NCI-H1436 (cell line): ENCODE measurements at places on chromosomes 3 and 15.

GRCh38 chr3:138942271-138942670 is 4.7 kb downstream of the FOXL2 start:
- DNase-seq: no peak

DNA sequence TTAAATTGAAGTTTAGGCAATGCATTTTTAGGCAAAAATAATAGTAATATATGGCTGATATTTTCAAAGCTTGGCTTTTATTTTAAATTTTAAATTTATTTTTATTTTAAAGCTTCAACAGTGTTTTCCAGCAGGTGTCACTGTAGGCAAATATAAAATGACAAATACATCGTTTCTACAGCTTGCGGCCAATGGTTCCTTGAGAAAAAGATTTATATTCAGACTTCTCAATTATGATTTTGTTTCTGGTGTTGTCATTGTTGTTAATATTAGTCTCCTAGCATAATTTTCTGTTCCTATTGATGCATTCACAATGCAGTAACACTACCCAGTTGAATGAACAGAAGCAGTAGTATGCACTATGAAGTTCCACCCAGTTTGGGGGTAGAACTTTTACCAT is 220.7 kb upstream of the DNAJC19 start:
- peak; percentile 31 for DNase-seq

- no peak for DNase-seq
Observed at GRCh38 chr3:48980295-48980694, 9.7 kb upstream of the P4HTM start.

GRCh38 chr15:84788500-84788899 is 28.7 kb upstream of the ALPK3 start:
- DNase-seq: no peak

DNA sequence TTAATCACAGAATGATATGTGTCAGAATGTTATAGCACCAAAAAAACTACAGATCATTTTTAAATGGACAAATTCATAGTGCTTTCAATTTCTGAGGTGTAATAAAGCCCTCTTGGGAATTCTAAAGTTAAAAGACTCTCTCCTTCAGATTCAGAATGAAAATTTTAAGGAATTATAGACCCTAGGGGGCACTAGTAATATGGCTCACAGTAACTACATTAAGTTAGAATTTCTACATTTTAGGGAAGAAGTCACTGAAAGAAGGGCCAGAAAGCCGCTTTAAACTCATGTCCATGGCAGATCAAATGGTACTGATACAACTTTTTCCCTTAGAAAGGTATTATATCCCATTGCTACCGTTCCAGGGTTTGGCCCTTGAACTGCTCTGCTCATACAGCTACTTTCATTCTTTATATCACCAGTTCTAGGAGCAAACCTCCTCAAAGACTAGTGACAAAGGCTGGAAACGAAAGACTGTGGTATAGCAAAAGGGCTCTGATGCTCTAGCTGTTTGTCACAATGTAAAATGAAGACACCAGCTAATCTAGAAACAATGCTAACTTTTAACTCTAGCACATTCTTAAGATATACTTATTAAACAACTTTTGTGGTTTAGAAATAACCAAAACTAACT is 18.1 kb downstream of the DAZL start:
- no peak for DNase-seq

GRCh38 chr3:173553635-173554280 is 156.2 kb downstream of the NLGN1 start:
- peak; percentile 65 for DNase-seq

GRCh38 chr3:9021271-9022009 is 58.2 kb upstream of the RAD18 start:
- no peak for DNase-seq

GRCh38 chr3:13767896-13768295 is 112.0 kb downstream of the WNT7A start:
- peak; percentile 34 for DNase-seq

- no peak for DNase-seq
Observed at GRCh38 chr3:21777821-21778220, 26.8 kb upstream of the ZNF385D start.

- no peak for DNase-seq
Observed at GRCh38 chr3:14397531-14397930, 4.9 kb upstream of the SLC6A6 start.

DNA sequence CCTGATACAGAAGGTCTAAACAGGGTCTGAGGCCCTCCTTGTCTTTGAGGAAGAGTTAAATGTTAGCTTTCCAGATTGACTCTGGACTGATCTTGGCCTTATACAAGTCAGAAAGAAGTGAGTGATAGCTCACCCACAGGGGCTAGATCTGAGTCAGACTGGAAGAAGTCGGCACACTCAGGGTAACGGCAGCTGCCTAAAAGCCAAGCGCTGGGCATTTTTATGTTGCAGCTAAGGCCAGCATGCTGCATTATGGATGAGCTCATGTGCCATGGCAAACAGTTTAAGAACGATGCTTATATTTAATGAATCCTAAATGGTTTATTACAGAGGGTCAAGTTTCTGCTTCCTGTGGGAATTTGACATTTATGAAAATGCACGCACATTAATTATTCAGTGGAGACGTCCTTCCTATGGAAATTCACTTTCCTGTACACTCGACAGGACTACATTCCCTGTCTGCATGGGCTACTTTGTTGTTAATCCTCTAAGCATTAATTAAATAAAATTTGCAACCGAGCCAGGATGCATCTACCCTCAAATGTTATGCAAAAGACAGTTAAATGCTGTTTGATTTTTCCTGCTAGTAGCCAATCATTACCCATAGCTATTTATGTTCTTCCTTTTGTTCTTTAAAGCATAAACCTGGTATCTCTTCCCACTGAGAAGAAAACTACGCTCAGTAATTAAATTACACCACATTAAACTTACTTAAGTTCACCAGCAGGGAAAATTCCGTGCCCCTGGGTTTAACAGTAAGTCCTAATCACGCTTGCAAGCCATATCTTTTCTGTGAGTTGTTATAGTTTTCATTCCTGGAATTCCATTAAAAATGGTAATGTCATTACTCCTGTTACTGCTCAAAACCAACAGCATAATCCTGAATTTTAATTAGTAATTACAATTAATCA is 762.7 kb upstream of the CFAP20DC start:
- no peak for DNase-seq

DNA sequence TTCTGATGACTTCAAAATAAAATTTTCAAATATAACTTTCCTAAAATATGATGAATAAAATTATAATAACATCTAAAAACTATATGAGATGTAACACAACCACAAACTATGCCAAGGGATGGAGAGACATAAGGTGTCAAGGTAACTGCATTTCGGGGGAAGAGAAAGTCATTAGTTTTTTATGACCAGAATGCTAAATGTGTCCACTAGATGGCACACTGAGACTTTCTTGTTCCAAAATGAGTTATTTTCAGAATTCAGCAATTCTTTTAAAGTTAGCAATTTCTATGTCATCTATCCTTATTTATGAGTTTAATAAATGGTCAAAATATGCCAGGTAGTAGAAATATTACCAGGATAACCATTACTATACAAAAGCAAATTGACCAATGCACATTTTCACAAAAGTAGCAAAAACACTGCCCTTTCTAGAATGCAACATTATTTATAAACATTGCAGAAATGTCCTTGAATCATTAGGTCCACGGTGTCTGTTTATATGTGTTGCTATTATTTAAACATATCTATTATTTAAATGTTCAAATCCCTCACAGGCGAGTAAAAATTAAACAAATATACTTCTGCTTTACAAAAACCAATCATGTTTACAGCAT is 374.2 kb downstream of the PLCL2 start:
- DNase-seq: peak; percentile 13

DNA sequence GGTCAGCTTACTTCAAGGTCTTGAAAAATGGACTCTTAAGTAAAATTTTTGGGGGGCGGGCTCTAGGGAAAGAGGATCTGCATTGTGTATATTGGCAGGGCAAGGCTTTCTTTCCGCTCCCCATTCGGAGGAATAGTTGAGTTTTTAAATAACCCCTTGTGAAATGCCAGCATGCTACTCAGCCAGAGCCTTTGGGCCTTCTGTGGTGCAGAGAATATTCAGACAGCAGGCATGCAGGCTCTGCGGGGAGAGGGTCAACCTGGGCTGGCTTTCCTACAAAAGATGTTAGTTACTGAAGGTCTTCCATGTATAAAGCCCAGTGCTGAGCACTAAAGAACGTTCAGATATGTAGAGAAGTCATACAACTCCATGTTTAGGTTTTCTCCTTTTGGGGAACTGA is 40.6 kb downstream of the ADAMTSL3 start:
- no peak for DNase-seq

GRCh38 chr3:105367406-105368213 is 901 bp downstream of the ALCAM start:
- DNase-seq: no peak

GRCh38 chr3:96059301-96059700 is 755.1 kb upstream of the EPHA6 start:
- DNase-seq: no peak

- no peak for DNase-seq
Observed at GRCh38 chr3:170440344-170440743, 21.7 kb downstream of the CLDN11 start.

DNA sequence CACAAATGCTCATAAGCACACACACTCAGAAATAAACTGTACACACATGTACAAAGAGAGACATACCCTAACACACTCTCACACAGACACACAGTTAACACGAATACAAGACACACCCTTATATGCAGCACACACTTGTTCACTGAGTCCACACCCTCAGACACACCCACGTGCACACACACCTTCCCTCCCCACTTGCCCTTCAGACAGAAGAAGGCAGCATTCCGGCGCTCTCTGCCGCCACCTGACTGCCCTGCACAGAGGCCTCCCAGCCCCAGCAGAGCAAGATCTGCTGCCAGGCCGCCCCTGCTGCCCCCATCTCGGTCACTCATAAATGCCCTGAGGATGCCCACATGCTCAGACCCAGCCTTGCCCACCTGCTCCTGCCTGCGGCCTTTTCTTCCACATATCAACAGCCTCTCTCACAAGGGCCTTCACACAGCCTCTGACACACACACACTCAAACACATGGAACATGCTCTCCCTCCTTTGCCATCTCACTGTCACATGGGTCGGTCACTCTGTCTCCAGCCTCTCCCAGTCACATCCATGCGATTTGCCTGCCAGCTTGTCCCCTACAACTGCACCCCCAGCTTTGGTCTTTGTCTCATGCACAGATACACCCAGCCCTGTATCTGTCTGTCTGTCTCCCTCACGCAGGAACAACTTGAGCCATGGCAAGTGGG is 71.1 kb downstream of the EPHB3 start:
- DNase-seq: no peak
